Naive thymus-derived CD8-positive, alpha-beta T cell (primary cell): ENCODE measurements at places on chromosomes 11 and 22. TPM values are rescaled to one million over a fixed set of nuclear protein-coding genes. Genes with fewer than 3 reads are reported as not detected.
A peak's percentile ranks its signal among the peaks of the same experiment; 100 is the strongest.

DNA sequence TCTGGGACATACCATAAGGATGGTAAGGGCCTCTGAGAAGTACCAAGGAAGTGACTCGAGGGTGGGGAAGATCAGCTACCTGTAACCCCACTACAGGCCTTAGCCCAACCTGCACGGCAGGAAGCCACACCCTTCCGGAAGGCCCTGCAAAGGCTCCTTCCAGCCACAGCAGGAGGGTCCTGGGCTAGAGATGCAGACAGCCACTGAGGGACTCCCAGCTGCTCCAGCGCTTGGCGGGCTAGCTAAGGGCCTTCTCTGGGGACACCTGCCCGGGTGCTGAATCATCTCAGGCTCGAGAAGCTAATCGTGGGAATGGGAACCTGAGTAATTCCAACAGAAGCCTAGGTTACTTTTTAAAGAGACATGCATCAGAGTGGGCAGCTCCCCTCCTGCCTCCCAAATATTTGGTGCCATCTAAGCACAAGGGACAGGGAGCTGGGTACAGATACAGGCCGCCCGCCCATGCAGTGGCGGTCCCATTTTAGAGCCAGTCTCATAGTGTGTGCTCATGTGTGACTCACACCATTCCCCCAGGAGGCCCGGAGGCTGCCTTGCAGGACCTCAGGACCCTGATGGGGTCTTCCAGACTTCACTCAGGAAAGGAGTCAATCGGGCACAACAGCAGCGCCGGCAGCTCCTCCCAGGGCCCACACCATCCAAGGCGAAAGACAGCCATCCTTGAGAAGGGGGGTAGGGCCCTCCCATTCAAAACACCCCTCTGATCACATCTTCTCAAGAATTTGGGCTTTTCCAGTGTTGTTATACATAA, 8.0 kb downstream of the MYH9 start:
- peak; percentile 53 for DNase-seq
- H3K27me3 ChIP-seq = no peaks in the 10 kb centered on the region
- peak overlapping the region; percentile 92 for H3K4me3 ChIP-seq
- peaks cover 29% of the 10 kb centered on the region for H3K4me1 ChIP-seq
- H3K36me3 ChIP-seq = peaks cover 57% of the 10 kb centered on the region
- peak overlapping the region; percentile 99 for H3K27ac ChIP-seq

DNA sequence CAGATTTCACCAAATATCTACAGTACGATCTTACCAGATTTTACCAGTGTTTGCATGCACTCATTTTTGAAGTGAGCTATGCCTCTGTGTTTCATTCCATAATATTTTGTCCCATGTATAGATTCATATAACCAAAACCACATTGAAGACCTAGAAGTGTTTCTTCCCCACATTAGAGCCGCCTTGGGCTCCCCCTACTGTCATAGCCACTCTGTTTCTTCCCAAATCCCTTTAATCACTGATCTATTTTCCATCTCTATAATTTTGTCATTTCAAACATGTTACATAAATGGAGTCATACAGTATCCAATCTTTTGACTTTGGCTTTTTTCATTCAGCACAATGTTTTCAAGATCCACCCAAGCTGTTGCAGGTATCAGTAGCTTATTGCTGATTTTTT, 12.7 kb downstream of the MRGPRX3 start:
- no peak overlapping the region for H3K27ac ChIP-seq
- no peak overlapping the region for H3K4me3 ChIP-seq
- H3K27me3 ChIP-seq = peaks cover 37% of the 10 kb centered on the region
- no peaks in the 10 kb centered on the region for H3K4me1 ChIP-seq
- H3K36me3 ChIP-seq = no peaks in the 10 kb centered on the region

- H3K27ac ChIP-seq = no peak overlapping the region
- no peaks in the 10 kb centered on the region for H3K36me3 ChIP-seq
- H3K4me1 ChIP-seq = peaks cover 4% of the 10 kb centered on the region
- DNase-seq = peak; percentile 51
Observed at GRCh38 chr11:88543902-88544655, 206.5 kb upstream of the CTSC start.

DNA sequence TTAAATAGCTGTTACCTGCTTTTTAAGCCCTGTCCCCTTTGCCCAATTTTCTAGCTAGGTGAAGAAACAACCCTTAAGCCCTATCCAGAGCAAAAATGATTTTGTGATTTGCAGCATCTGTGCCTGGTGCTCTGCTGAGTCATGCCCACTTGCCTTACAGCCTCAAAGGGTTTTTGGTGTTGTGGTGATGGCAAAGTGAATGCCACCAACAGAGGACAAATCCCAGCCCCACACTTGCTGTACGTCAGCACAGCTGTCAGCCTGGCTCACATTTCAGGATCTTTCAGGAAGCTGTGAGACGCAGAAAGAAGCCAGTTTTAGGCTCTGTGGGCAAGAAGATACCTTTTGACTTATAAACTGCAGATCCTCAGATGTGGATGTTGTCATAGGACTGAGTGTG, 401.7 kb downstream of the TENM4 start:
- no peaks in the 10 kb centered on the region for H3K27me3 ChIP-seq
- H3K36me3 ChIP-seq = no peaks in the 10 kb centered on the region
- DNase-seq = no peak
- no peak overlapping the region for H3K27ac ChIP-seq
- H3K4me3 ChIP-seq = no peak overlapping the region

DNA sequence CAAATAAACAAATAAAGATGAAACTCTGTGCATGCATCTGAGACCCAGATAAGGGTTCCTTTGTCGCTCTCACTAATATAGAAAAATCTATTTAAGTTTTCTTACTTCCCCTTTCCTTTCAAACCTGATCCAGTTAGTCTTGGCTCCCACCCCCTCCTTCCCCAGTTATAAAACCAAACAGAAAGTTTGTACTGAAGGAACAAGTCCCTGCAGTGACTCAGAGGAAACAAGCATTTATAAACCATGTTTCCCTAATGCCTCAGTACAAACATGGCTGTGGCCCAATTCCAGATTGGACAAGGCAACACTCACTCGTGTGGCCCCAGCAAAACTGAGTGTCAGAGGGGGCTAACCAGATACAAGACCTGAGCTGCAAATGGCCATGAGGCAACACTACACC, 65.5 kb upstream of the ARHGAP20 start:
- no peaks in the 10 kb centered on the region for H3K36me3 ChIP-seq
- no peak for DNase-seq
- no peak overlapping the region for H3K27ac ChIP-seq
- H3K4me3 ChIP-seq = no peak overlapping the region
- peaks cover 2% of the 10 kb centered on the region for H3K27me3 ChIP-seq
- H3K4me1 ChIP-seq = no peaks in the 10 kb centered on the region

DNA sequence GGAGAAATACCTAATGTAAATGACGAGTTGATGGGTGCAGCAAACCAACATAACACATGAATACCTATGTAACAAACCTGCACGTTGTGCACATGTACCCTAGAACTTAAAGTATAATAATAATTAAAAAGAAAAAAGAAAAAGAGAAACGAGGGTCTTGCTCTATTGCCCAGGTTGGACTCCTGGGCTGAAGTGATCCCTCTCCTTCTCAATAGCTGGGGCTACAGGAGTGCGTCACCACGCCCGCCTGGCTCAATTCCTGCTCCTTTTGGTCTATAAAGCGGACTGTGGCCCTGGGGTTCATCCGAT, 521 bp upstream of the PTS start:
- H3K27me3 ChIP-seq = no peaks in the 10 kb centered on the region
- peak overlapping the region; percentile 92 for H3K4me3 ChIP-seq
- DNase-seq = no peak
- peak overlapping the region; percentile 94 for H3K27ac ChIP-seq

- no peaks in the 10 kb centered on the region for H3K27me3 ChIP-seq
- no peaks in the 10 kb centered on the region for H3K4me1 ChIP-seq
- no peak overlapping the region for H3K27ac ChIP-seq
- no peak for DNase-seq
Observed at GRCh38 chr11:96869207-96869606, 479.4 kb downstream of the JRKL start.

- peaks cover 28% of the 10 kb centered on the region for H3K27me3 ChIP-seq
- no peak overlapping the region for H3K4me3 ChIP-seq
- no peaks in the 10 kb centered on the region for H3K36me3 ChIP-seq
- H3K27ac ChIP-seq = no peak overlapping the region
- no peak for DNase-seq
Observed at GRCh38 chr11:46920755-46921154, 2.4 kb upstream of the LRP4 start.

- H3K4me1 ChIP-seq = peaks cover 7% of the 10 kb centered on the region
- no peak overlapping the region for H3K4me3 ChIP-seq
- H3K27me3 ChIP-seq = peaks cover 10% of the 10 kb centered on the region
- H3K36me3 ChIP-seq = no peaks in the 10 kb centered on the region
Observed at GRCh38 chr11:64649291-64649697, 58.3 kb downstream of the SLC22A12 start.

- H3K4me1 ChIP-seq = peaks cover 3% of the 10 kb centered on the region
- H3K36me3 ChIP-seq = no peaks in the 10 kb centered on the region
- H3K27me3 ChIP-seq = peaks cover 16% of the 10 kb centered on the region
- H3K27ac ChIP-seq = no peak overlapping the region
Observed at GRCh38 chr11:94665116-94665659, 98.0 kb downstream of the PIWIL4 start.

- DNase-seq = no peak
- H3K27ac ChIP-seq = no peak overlapping the region
- no peaks in the 10 kb centered on the region for H3K27me3 ChIP-seq
- no peaks in the 10 kb centered on the region for H3K4me1 ChIP-seq
- H3K36me3 ChIP-seq = no peaks in the 10 kb centered on the region
- no peak overlapping the region for H3K4me3 ChIP-seq
Observed at GRCh38 chr11:2256293-2256913, 14.0 kb downstream of the ASCL2 start.

DNA sequence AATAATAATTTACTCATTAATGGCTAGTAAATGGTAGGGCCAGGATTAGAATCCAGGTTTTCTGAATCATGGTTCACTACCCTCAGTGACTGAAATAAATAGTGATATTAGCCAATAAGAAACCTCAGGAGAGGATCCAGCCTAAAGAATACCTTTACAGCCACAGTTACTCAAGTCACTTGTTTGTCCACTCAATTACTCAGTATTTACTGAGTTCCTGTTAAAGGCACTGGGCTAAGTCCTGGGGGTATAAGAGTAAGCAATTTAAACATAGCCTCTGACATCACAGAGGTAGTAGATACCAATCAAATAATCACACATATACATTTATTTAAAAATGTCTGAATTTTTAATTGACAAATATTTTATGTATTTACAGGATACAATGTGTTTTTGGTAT, 56.8 kb upstream of the GAB2 start:
- H3K27me3 ChIP-seq = no peaks in the 10 kb centered on the region
- H3K4me3 ChIP-seq = no peak overlapping the region
- H3K27ac ChIP-seq = no peak overlapping the region
- peaks cover 30% of the 10 kb centered on the region for H3K36me3 ChIP-seq

GRCh38 chr11:133823211-133823610, 22.1 kb downstream of the SPATA19 start:
- H3K27me3 ChIP-seq = peaks cover 5% of the 10 kb centered on the region
- no peaks in the 10 kb centered on the region for H3K4me1 ChIP-seq
- no peak for DNase-seq
- H3K27ac ChIP-seq = no peak overlapping the region

GRCh38 chr22:44256085-44256484, 56.7 kb downstream of the SHISAL1 start:
- DNase-seq = no peak
- peaks cover 10% of the 10 kb centered on the region for H3K36me3 ChIP-seq
- no peak overlapping the region for H3K4me3 ChIP-seq

DNA sequence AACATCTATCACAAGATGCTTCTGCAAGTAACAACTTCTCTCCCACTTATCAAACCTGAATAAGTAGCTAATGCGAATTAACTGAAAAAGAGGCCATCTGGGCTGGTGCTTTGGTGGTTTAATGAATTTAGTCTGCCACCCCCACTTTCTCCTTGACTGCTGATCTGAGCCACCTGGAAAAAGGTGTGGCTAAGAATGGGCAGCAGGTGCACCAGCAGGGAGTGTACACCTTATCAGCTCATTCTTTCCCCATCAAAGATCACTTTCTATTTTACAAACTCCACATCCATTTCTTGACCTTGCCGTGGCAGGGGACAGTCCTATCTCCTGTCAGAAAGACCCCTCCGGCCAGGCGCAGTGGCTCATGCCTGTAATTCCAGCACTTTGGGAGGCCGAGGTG, 6.5 kb downstream of the RFPL3 start:
- H3K27me3 ChIP-seq = no peaks in the 10 kb centered on the region
- no peak for DNase-seq
- no peak overlapping the region for H3K27ac ChIP-seq
- H3K4me1 ChIP-seq = no peaks in the 10 kb centered on the region
- peaks cover 3% of the 10 kb centered on the region for H3K36me3 ChIP-seq

- no peak overlapping the region for H3K4me3 ChIP-seq
- no peak overlapping the region for H3K27ac ChIP-seq
- H3K27me3 ChIP-seq = no peaks in the 10 kb centered on the region
- peaks cover 2% of the 10 kb centered on the region for H3K4me1 ChIP-seq
- no peaks in the 10 kb centered on the region for H3K36me3 ChIP-seq
Observed at GRCh38 chr11:104731890-104732289, 166.4 kb downstream of the CASP12 start.

- no peak for DNase-seq
- H3K36me3 ChIP-seq = no peaks in the 10 kb centered on the region
Observed at GRCh38 chr22:47775686-47776085, 1013.2 kb downstream of the TBC1D22A start.

PGAP2 gene
- polyA plus RNA-seq = 13.6 TPM

FOLR2 gene
- not detected for polyA plus RNA-seq

KRTAP5-10 gene
- not detected for polyA plus RNA-seq

LSP1 gene
- 338 TPM for polyA plus RNA-seq

RELT gene
- polyA plus RNA-seq = 1.3 TPM

CBLIF gene
- not detected for polyA plus RNA-seq

KRTAP5-7 gene
- not detected for polyA plus RNA-seq

KCNK7 gene
- polyA plus RNA-seq = 0.34 TPM

CEND1 gene
- not detected for polyA plus RNA-seq

DBX1 gene
- not detected for polyA plus RNA-seq
